ENCODE measurements at places on chromosomes 6 and 20.

DNA sequence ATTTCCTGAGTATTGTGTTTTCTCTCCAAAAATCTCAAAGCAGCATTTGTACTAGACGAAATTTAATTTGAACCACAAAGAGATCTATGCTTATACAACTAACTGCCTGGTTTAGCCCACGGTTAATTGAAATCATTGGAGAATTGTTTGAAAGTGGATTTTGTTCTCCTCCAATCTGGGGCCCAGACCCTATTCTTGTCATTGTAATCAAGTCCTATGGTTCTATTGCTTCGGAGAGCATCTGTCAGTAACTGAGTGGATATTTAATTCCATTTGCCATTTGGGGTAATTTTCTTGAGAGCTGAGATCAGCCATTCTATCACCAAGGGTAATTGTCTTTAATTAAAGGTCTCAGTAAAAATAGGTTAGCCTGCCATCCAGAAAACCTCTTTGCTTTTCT is 117.0 kb upstream of the KCNG1 start:
- DNase-seq, result no peak

DNA sequence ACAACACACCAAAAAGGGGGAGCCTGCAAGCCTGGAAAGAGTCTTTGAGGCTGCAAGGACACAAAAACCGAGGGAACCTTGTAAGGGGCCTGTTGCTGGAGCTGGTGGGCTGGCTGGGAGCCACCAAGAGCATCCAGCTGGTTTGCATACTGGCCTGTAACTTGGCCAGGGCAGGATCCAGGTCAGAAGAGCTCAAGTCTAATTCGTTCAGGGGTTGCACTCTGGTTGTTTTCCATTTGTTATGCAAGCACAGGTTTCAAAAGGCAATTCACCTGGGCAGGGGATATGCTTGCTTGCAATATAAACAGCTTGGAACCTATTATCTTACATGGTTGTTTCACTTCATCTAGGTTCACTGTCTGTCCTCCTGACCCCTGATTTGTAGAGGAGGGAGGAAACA is 98.3 kb upstream of the GCM1 start:
- no peak for DNase-seq

DNA sequence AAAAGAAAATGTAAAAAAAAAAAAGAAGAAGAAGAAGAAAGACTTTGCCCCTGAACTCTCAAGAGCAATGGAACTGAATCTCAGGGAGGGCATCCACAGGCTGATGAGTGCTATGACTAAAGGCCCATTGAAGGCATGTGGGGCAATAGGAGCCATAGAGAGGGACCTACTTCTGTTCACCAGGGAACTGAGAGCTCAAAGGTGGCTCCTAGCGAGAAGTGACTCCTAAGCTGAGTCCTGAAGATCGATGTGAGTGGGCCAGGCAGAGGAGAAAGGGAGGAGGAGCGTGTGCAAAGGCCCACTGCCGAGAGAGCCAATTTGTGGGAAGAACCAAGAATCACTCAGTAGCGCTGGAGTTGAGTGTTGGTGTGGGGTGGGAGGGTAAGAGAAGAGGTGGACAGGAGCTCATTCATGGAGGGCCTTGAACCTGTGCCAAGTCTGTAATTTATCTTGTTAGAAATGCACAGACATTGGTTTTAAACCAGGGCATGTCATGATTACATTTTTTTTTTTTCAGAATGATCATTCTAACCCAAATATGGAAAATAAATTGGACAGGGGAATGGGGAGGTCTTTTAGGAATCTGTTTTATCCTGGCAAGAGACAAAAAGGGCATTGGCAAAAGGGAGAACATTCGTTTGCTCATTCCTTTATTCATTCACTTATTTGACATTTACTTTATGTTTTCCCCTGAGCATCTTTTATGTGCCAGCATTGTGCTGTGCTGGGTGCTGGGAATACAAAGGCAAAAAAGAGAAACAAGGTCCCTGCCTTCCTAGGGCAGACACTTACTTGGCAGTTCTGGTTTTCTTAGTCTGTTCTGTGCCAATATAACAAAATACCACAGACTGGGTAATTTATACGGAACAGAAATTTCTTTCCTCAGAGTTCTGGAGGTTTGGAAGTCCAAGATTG is 67.4 kb upstream of the DSP start:
- no peak for DNase-seq

- DNase-seq, result no peak
These were observed 201.8 kb upstream of the LRFN2 start for GRCh38 chr6:40788661-40789655.

DNA sequence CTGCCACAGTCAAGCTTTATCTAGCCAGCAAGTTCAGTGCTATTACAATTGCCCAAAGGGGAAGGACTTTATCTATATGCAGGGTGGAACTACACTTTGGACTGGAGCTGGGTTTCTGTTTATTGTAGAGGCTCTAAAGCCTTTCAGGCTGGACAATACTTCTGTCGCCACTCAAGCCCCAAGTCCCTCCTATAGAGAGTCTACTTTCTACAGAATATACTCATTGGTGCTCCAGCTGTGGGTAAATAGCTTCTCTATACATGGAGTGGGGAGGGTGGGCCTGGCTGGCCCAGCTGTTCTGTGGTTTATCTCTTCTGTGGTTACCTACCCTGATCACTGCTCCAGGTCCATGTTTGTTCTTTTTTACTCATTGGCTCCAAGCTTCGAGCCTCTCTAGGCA is 151.8 kb upstream of the MYLIP start:
- DNase-seq, result no peak

DNA sequence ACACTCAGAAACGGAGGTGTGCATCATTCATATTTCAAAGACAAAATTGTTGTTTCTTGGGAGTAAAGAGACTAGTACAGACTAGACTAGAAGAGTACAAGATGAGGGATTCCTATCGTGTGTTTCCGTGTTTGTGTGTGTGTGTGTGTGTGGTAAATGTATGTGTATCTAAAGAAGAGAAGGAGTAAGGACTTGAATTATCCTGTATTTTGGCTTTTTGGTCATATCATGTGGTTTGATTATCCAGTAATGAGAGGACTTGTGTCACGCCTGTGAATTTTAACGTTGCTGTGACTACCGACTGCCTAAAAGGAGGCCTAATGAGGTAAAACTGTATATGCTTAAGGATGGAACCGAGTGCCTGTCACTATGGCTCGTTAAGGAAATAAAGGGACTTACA is 44.4 kb upstream of the MAP7 start:
- no peak for DNase-seq

- no peak for DNase-seq
These were observed 4.9 kb downstream of the PKIG start for GRCh38 chr20:44587035-44587980.

DNA sequence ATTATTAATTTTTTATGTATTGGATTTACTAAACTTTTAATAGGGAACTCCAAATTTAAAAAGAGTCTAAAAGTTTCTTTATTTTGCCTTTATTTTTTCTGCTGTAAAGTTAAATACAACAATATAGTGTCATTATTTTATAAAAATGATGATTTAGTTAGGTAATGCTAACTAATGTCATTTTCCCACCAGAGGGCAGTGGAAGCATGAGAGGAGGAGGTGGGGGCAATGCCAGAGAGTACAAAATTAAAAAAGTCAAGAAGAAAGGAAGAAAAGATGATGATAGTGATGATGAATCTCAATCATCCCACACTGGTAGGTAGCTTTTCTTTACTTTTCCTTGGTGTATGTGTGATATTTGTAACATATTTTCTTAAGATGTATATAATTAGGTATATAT is 20.2 kb upstream of the FHL5 start:
- no peak for DNase-seq

GRCh38 chr6:43334466-43335095 is 26.0 kb upstream of the CRIP3 start:
- peak; percentile 20 for DNase-seq

- DNase-seq, result no peak
These were observed 47.7 kb upstream of the RCAN2 start for GRCh38 chr6:46538800-46539480.

- DNase-seq, result no peak
These were observed 11.7 kb downstream of the LCA5 start for GRCh38 chr6:79525272-79526100.

GRCh38 chr6:134689641-134690040 is 260.3 kb downstream of the ALDH8A1 start:
- DNase-seq, result no peak

DNA sequence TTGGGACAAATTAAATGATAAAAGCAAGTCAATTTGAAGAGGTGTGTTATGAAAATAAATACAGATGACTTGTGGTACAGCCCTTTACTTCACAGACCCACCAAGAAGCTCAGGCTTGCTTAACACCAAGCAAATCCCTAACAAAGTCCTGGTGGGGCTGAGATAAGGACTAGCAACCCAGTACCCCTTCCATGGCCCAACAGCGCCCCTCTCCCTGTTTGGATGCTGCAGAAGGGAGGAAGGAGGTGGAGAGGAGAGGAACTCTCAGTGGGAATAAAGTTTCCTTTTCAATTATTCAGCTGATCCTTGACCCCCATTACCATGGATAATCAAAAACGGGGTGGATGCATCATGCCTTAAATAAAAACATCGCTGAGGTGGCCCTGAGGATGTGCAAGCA is 4.5 kb upstream of the ZNF831 start:
- no peak for DNase-seq

- DNase-seq, result no peak
These were observed 56.3 kb upstream of the TULP1 start for GRCh38 chr6:35569011-35569461.

DNA sequence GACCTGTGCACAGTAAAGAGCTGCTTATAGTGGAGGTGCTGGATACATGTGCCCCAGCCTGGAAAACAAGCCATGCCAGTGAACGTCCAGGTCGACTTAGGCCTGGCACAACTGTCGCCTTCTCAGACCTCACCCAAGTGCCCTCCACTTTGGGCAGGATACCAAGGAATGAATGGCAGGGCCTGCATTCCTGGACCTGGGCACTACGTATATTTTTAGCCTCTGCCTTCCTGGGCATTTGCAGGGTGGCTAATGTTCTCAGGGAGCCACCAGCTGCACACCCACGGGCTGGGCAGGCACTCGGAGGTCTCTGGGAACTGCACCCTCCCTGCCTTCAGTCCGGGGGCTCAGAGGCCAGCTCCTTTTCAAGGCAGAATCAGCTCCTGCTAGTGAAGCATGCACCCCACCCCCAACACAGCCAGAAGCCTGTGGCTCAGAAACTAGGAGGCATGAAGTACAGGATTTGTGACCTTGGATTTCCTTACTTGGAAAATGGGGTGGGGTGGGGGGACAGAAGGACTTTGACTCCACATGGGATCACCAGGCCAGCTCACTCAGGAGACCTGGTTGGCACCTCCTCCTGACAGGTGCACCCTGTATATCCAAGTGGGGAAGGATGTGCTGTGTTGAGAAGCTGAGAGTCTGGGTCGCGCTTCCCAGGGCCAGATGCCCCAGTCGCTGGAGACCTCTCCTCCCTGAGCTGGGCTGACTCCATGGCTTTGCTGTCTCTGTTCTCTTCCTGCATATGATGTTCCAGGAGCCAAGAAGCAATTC is 2.5 kb upstream of the LSM14B start:
- DNase-seq, result no peak

DNA sequence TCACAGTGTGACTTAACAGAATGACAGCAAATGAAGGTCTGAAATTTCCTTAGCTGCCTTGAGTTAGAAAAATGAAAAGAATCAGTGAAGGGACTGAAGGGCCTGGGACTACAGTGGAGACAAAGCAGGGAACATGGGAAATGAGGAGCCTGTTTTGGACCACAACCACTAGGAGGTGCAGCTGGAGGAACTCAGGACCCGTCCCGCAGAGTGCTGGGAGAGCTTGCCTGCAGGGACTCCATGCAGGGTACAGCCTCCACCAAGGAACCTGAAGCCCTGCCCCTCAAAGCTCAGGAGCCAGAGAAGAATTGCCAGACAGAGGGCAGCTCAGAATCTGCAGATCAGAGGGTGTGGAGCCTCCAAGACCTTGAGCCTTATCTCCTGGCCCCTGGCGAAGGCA is 50.7 kb downstream of the LRFN2 start:
- no peak for DNase-seq

DNA sequence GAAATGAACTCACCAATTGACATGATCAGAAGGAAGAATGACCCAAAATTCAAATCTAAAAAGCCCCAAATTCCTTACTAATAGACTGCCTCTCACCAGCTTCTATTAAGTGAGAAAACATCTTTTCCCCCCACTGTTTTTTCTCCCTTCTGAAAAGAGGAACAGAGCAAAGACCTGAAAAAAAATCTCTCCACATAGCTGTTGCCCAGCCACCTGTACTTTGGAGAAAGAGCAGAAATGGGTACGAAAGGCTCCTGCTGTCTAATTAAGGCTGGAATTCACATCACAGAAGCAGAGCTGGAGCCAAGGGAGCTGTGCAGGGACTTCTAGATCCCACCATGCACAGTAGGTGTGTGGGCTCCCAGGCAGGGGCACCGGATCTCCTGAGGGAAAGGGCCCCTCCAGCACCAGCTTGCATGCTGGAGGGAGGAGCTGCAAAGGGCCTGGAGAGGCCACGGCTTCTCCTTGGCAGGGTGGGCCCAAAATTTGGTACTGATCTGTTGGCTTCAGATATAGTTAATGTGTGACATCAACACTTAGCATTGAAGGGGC is 73.2 kb upstream of the DUSP22 start:
- DNase-seq, result no peak

DNA sequence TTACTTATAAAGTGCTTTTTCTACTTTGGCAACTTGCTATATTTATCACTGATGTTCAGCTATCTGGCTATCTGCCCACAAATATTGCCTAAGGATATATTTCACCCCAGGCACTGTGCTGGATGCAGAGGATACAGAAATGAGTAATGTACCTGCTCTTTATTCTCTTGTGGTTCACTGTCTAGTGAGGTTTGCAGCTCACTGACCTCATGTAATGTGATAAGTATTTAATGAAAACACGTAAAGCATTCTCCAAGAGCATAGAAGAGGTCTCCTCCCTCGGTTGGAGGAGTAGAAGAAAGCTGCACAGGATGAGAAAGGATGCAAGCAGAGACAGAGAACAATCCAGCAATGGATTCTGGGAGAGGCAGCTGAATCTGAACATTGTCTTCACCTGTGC is 610.7 kb downstream of the CBLN4 start:
- no peak for DNase-seq

GRCh38 chr6:72022830-72023229 is 136.5 kb downstream of the RIMS1 start:
- no peak for DNase-seq

DNA sequence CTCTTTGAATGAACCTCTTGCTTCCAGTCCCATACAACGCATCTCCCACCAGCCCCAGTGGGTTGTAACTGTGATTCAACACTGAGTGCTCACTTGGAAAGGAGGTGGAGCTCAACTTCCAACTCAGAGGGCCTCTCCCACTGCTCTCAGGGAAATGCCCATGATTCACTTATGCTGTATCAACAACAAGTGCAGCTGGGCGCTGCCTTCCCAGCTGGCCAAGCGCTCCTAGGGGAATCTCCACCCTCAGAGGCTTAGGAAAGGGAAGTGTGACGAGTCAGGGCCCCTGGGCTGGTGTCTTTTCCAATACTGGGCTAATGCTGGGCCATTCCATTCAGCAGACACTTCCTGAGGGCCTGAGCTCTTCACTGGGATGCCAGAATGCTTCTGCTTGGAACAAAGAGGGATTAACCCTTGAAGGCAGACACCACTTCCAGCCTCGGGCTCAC is 8.1 kb upstream of the OCSTAMP start:
- peak; percentile 74 for DNase-seq
